ENCODE measurements at places on chromosomes 4 and X. TPM values are rescaled to one million over a fixed set of nuclear protein-coding genes. Genes with fewer than 3 reads are reported as not detected.

DNA sequence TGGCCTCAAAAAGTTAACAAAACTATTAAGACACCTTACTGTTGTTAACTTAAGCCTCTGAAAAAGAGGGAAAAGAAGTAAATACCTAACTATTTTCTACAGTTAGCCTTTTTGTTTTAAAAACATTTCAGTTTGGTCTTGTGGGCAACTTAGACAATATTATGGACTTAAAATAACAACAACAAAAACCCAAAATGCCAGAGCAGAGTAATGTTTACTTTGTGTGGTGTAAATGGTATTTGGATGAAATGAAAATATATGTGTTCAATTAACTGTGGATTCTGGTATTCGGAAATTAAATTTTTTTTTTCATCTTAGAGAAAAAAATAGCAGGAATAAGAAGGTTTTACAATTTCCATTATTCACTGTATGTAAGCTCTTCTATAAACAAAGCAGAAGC lies 79.6 kb upstream of the NPNT start:
- no peak for DNase-seq

GRCh38 chr4:42927946-42928345 lies 35.4 kb downstream of the GRXCR1 start:
- no peak for DNase-seq

DNA sequence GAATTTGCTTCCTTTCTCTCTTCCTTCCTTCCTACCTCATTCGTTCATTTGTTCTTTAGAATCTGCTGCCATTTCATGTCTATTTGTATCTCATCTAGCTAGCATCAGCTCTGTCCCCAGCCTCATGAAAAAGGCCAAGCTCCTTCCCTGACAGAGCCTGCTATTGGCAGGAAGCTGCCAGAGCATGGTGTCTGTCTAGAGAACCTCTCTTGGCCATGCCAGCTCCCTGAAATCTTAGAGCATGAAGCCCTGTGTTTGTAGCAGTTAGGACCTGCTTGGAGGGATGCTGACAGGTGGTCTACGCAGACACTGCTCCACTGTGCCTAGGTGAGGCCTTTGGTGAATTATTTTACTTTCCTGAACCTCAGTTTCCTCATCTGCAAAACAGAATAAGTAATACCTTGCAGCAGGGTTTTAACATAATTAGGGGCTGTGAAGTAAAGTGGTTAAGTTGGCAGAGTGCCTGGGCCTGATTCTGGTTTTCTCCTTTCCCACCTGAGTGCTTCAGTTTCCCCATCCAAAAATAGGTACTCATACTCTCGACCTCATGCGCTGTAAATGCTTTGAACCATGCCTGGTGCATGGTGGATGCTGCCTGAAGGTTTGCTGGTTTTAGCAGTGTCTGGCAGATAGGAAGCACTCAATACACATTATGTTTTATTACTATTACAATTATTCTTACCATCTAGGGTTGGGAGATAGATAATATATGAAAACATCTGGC lies 4.7 kb downstream of the PTTG2 start:
- DNase-seq = no peak

- peak; percentile 20 for DNase-seq
Measured at GRCh38 chrX:9532349-9532748, 67.5 kb downstream of the TBL1X start.

DNA sequence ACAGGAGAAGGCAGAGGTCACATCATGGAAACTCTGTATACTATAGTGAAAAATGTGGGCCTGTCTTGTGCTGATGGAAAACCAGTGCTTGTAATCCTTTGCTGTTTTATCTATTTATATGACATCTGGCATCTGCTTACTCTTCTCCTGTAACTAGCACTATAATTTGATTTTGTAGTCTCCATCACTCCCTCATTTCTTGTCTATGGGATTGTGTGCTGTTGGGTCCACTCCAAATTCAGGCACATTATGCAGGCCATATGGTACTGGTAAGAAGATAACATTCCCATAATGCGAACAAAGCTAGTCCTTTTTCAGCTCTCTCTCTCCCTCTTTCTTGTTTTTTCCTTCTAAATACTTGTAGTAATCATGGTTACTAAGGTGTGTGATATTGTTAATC lies 581.2 kb upstream of the IGFBP7 start:
- no peak for DNase-seq

- no peak for DNase-seq
Measured at GRCh38 chr4:139669890-139670289, 4.3 kb downstream of the MGST2 start.

DNA sequence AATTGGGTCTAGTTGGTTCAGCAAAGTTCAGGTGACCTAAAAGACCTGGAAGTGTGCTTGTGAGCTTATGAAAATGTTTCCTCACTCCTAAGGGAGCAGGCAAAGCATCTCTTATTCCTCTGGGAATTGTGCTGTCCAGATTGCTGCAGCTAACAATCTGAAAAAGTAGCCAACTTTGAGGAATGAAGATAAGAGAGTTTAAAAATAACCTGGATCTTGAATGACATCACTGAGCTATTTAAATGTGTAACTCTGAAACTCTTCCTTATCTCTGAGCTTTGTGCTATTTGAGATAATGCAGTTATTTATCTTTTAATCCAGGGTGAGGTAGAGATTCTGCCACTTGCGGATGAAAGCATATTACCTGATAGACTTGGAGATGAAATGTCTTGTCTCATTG lies 384.8 kb downstream of the PPP4R3C start:
- DNase-seq = no peak

- DNase-seq = peak; percentile 20
Measured at GRCh38 chr4:169791527-169792156, 33.9 kb upstream of the HPF1 start.

GRCh38 chrX:100695302-100695701 lies 36.6 kb downstream of the SYTL4 start:
- no peak for DNase-seq

The KIT gene
- total RNA-seq = 4.7 TPM

The CRLF2 gene
- not detected for total RNA-seq

Measured in heart left ventricle (tissue), 16 donors.